Lower leg skin (tissue), 4 donors: ENCODE measurements at places on chromosomes 13 and 19.

DNA sequence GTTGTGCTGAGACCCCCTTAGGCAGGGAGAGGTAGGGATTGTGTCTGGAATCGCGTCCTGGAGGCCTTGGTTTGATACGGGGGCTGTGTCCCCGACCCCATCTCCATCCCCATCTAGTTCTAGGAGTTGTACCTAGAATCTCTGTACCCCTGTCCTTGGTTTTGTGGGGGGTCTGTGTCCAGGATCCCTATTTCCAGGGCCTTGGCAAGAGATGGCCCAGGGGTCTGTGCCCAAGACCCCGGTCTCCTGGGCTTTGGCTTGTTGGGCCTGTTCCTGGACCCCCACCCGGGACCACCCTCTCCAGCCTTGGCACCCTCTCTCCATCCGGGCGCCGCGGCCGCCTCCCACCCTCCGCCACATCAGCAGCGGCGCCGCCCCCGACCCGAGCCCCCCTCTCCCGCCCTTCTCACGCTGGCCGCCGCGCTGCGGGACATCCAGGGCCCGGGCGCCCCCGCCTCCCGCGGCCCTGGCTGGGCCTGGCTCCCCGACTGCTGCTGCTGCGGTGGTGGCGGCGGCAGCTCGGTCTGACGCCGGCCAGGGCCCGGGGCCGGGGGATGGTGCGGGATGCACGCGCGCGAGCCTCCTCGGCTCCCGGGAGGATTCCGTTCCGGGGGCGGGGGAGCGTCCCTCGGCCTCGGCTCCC, at the start of gene NUMBL:
Gene NUMBL (minus strand): TSS at position 602 of the 643 bp plus-strand sequence. CDS start 168 bp downstream, at position 434.
- DNase-seq = no peak

DNA sequence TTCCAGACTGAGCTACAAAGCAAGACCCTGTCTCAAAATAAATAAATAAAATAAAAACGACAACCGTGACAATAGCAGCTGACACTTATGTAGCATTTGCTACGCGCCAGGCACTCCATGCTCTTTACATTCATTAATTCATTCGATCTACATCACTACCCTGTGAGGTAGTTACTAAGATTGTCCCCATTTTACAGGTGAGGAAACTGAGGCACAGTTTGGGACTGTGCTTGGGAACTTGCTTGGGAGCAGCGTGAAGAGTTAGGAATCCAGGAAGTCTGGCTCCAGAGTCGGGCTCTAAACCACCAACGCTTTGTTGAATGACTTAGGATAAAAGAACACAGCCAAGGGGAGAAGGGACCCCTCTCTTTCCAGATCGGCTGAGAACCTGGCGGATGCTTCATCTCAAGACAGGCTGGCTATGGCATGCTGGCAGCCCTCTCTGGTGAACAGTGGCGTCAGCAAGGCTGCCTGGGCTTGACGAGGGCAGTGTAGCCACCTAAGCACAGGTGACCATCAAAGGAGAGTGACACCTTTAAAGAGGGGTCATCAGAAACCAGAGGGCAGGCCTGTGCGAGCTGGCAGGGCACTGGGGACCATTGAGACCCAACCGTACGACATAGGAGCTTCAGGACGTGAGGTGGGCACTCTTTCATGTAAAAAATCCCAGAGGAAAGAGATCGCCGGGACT, 591 bp downstream of the DOHH start:
- DNase-seq = no peak

GRCh38 chr13:26017932-26018665, 33.7 kb downstream of the SHISA2 start:
- DNase-seq = no peak

- DNase-seq = no peak
Measured at GRCh38 chr13:94556621-94557020, 39.3 kb downstream of the TGDS start.

- DNase-seq = no peak
Measured at GRCh38 chr13:59754411-59754810, 409.3 kb downstream of the DIAPH3 start.

- DNase-seq = no peak
Measured at GRCh38 chr13:76225815-76226489, 589.8 kb downstream of the LMO7 start.

- DNase-seq = no peak
Measured at GRCh38 chr13:37640499-37640898, 41.9 kb upstream of the POSTN start.

- no peak for DNase-seq
Measured at GRCh38 chr13:78596736-78597601, 6.4 kb downstream of the POU4F1 start.

DNA sequence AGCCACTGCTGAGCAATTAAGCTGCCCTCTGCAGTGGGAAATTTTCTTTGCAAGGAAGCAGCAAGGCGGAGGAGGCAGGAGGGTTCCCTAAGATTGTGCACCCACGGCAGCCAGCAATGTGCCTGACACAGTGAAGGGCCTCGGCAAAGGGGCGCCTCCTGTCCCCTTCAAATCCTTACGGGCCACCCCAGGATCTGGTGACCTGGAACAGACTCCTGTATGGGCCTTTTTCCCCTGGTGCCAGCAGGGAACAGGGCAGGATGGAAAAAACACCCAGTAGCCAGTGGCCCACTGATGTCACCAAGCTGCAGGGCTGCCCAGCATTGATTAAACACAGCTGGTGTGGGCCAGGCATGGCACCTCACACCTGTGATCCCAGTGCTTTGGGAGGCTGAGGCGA, 86.7 kb downstream of the GNG7 start:
- DNase-seq = no peak
